ENCODE measurements at places on chromosomes 5 and 9.

- no peak for DNase-seq
Observed at GRCh38 chr9:124255222-124255621, 2.5 kb upstream of the NEK6 start.

DNA sequence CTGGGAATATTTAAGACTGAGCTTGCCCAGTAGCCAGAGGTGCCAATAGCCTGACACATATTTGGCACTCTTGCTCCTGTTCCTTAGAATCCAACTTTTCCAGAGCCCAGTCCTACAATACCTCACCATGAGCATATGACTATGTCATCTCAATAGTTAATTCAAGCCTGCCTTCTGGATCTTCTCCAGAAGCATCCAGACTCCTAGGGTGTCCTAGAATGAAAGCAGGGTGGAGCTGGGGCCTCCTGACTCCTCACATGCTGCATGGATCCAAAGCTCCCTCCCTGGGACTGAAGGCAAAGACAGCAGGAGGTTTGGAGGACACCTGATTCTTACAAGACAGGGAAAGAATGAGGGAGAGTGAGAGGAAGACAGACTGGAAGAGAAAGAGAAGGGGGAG is 37.9 kb downstream of the SH3TC2 start:
- no peak for DNase-seq

DNA sequence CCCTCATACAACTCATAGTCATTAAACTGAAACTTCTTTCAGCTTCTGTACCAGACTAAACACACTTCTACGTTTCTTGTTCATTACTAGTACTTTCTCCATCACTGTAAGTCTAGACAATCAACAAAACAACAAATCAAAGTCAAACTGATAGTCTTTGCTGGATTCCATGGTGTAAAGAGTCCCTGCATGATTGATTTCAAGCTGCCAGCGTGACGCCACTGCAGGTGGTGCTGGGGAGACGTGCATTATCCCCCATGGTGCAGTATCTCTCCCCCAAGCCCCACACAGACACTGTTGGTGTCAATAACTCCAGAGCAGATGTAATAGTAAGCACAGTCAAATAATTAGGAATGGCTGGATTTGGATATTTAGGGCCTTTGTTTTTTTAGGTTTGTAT is 10.7 kb upstream of the SLC2A8 start:
- DNase-seq: no peak

DNA sequence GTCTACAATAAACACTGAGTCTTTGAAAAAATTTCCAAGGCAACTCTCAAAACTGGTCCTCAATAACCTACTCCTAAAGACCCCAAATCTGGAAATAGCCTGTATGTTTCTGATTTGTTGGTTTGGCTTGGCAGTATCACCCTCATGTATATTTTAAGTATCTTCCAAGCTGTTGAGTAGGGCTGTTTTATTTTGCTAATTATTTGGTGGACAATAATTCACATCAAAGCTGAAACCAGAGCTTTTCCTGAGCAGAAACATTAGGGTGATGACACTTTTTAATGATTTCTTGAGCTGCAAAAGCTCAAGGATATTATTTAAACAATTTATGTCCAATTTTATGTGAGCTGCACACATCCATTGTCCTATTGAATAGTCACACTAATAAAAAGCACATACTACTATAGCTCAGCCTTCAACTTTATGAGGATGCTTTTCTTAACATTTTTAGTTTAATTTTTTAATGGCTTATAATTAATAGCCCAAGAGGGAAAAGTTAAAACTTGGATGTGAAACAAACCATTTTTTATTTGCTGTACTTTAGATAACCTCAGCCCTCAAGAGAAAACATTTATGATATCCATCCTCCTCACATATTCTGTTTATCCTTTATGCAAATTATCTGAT is 393.1 kb downstream of the TAF11L14 start:
- no peak for DNase-seq

GRCh38 chr9:7370381-7370780 is 429.2 kb downstream of the DMAC1 start:
- DNase-seq: no peak
